Activated CD4-positive, alpha-beta T cell treated with anti-CD3 and anti-CD28 coated beads, Interleukin-2, amount 10 ng/mL, durations not matched to agents 24 days and 14 days (primary cell): ENCODE measurements at places on chromosomes 3 and 15.

GRCh38 chr15:67571648-67572415, 29.3 kb downstream of the MAP2K5 start:
- no peak for DNase-seq

DNA sequence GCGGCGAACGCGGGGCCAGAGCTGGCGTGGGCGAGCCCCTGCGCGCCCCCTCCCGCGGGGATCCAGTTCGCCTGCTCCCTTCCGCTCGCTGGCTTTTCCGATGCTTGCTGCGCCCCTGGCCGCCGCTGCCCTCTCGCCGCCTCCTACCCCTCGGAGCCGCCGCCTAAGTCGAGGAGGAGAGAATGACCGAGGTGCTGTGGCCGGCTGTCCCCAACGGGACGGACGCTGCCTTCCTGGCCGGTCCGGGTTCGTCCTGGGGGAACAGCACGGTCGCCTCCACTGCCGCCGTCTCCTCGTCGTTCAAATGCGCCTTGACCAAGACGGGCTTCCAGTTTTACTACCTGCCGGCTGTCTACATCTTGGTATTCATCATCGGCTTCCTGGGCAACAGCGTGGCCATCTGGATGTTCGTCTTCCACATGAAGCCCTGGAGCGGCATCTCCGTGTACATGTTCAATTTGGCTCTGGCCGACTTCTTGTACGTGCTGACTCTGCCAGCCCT, 721 bp downstream of the P2RY1 start:
- DNase-seq = peak; percentile 58

DNA sequence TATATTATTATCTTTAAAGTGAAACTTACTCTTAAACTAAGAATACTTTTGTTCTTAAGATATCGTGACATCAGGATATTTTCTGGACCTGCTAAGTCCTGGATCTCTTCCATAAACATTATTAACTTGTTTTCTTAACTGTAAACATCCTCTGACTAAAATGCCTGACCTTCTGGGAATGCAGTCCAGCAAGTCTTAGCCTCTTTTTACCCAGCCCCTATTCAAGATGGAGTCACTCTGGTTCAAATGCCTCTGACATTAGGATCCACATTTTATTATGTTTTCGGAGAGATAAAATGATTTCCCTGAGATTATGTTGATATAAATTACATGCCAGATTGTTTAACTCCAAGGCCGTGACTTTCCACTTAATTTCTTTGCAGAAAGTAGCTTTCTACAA, 37.6 kb downstream of the OSTN start:
- no peak for DNase-seq

DNA sequence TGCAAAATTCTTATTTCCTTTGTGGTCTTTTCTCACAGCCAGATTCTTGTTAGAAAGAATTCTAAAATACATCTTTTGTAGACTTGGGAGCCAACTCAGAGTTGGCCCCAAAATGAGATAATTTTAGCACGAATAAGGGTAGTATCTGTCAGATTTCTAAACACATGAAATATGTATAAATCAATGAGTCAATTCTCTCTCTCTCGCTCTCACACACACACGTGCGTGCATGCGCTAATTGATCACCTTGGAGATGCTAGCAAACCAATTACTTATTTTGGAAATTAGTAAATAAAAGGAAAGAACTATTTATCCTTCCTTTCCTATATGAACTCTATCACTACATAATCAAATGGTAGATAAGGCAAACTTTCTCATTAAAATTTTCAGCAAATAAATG, 32.9 kb upstream of the PIK3R4 start:
- no peak for DNase-seq

DNA sequence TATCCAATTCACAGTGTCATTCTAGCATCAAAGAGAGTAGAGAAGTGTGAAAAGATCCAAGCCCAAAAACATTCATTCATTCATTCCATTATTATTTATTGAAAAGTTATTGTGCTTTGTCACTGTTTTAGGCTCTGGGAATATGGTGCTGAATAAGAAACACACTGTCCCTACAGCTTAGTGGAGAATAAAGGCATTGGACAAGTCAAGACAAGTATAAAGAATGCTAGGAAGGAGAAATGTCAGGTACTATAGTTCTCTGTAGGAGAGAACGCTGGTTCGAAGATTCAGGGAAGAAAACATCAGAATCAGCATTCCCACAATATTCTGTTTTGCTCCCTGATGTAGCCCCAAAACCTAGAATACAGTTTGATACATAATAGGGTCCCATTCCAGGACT, 128.8 kb upstream of the CHRM5 start:
- no peak for DNase-seq

- no peak for DNase-seq
Observed at GRCh38 chr15:42832576-42832975, 88.0 kb downstream of the TTBK2 start.

GRCh38 chr3:157201648-157202278, 41.8 kb upstream of the CCNL1 start:
- DNase-seq = peak; percentile 58

DNA sequence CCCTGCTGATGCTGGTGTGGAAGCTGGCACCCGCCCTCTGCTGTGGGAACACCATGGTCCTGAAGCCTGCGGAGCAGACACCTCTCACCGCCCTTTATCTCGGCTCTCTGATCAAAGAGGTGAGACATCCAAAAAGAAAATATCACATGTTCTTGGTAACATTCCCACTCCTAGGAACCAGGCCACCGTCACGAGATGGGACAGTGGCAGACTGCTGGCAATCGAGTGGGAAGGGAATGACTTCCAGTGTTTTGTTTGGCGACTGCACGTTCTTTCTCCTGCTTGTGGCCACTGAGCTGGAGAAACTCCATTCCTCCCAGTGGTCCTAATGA, 14.3 kb downstream of the ALDH1A3 start:
- DNase-seq = no peak
